ENCODE measurements at places on chromosomes 6 and 20.

- no peak for DNase-seq
Measured at GRCh38 chr6:38901802-38902522, 146.6 kb upstream of the GLP1R start.

DNA sequence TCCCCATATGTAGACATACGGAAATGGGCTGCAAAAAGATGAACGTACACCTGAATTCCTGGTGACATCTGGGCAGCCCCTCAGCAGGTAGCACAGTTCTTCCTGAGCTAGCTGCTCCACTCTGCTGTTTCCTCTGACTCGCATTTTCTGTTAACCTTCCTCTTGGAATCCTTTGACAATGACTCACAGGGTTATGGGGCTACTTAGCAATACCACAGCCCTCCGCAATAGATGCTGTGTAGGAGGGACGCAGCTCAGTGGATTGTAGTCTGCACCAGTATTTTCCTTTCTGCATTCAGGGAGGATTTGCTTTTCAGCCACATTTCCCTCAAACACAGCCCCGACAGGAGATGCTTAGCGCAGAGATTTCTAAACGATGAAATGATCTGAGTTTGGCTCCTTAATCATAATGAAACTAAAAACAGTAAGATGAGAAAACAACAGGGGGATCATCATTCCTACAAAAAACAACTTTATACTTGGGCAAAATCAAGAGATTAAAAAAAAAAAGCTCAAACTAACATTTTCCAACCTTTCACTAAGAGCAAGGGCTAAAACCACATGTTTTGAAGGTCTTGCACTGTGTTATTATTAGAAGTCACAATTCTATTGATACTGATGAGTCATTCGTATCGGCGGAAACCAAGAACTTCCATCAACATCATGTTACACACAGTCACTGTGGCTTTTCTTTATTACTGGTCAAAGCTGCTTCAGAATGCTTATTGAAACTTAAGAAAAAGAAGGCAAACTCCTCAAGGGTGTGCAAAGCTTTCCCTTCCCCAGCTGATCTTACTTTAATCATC lies 12.2 kb downstream of the BACH2 start:
- peak; percentile 81 for DNase-seq

DNA sequence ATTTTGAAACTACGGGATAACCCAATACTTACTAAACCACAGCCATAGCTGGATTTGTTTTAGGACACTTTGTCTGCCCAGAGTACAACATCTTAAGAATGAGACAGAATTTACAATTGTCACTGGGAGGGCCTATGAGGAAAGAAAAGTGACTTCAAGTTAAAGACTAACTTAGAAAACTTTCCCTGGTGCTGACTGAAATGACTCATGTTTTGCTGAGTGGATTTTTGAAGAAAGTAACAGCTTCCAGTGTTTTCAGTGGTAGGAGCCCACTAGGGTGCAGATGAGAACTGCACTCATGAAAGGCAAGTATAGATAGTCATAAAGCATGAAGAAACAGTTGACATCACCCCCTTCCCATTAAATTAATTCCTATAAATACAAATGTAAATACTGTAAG lies 988.2 kb upstream of the MAP3K7 start:
- DNase-seq = no peak

- DNase-seq = no peak
Measured at GRCh38 chr6:56889492-56889891, 65.4 kb upstream of the BEND6 start.

DNA sequence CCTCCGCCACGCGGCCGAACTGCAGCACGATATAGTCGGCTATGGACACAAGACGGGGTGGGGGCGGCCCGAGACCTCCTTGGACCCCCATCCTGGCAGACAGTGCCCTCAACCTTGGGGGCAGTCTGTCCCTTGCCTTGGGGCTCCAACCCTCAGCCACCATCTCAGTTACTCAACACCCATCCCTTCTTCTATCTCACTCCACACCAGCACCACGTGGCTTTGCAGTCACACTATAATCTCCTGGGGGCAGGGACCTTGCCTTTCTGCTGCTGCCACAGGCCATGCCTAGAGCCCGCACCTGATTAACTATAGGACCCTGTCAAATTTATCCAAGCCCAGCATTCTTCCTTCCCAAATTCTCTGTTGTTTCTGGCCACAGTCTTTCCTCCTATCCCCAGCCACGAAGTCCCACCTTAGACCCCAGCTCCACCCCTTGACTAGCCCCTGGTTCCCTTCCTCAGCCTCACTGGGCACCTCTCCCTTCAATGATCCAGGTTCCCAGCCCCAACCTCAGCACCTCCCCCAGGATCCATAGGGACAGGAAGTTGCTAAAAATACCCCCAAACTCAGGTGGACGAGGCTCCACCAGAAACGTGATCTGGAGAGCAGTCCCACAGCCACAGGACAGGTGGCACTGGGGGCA lies 1.7 kb upstream of the TEAD3 start:
- no peak for DNase-seq

DNA sequence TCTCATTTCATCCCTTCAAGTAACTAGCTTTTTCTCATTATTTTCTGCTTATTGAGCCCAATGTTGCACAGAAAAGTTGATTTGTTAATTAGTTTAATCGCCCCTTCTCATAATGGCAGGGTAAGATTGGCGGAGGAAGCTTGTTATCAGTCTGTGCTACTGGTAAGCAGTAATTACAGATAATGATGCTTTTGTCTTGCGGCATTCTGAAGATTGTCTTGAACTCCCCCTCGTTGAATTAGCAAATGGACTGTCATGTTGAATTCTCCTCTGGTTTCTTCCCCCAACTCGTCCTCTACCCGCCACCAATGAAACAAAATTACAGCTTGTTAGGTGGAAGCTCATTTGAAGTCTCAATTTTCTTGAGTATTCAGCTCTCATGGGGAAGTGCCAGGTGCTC lies 39.4 kb downstream of the PRDM13 start:
- no peak for DNase-seq

DNA sequence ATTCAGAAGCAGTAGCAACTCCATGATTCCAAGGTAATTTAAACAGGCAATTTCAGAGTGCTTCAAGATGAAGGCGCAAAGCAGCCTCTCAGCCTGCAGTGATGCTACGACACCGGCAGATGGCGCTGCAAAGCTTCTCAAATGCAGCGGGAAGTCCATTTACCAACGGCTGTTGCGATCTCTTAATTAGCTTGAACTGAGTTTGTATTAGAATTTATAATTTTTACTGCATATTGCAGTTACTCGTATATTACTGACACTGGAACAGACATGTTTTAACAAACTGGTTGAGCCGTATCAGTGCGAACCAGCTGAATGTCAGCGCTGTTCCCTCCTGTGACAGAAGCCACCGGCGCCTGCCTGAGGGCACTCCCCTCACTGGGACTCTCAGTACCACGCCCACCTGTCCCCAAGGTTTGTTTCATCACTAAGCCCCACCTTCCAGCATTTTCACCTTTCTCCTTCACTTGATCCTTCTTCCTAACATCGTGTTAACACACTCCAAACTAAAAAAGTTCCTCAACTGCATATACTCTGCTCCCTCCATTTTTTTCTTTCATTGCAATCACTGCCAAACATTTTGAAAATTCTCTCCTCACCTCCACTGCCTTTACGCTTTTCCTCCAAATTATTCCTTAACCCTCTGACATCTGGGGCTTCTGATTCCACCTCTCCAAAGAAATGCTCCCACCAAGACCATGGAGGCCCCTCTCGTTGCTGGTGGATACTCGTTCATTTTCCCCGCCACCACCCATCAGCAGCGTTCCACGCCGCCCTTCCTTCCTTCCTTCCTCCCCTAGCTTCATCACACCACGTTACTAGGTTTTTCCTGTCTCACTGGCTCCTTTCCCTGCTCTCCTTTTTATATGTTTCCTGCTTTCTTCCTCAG lies 14.5 kb downstream of the GNL1 start:
- peak; percentile 63 for DNase-seq

All from HS-5 (cell line).